ENCODE measurements at places on chromosomes 6 and 20.

DNA sequence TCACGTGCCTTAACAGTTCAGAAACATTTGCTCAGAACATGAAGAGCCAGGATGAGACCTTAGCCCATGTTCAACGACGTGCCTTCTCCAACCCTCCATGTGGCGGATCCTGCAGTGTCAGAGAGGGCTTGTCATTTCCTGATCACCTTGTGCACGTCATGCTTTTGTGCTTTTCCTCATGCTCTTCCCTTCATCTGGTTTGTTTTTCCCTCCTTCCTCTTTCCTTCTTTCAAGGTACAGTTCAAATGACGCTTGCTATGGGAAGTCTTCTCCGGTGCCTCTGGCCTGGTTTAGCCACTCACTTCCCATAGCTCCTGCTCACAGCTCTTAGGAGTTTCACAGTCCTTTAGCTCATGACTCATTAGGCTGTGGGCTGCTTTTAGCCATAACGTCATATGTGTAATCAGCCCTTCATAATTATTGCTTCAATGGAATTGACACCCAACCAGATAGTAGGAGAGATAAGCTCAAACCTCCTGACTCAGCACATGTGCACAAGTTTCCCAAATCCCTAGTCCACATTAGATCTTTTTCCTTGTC lies 102.7 kb upstream of the CNKSR3 start:
- DNase-seq, result peak; percentile 88

GRCh38 chr6:145865175-145865574 lies 50.6 kb upstream of the FBXO30 start:
- no peak for DNase-seq

- no peak for DNase-seq
Measured at GRCh38 chr6:152750694-152751093, at the start of gene VIP. Gene VIP (plus strand): TSS chr6:152750797. CDS start chr6:152752178, 1,381 bp downstream.

GRCh38 chr6:13072686-13073347 lies 255.5 kb downstream of the TBC1D7 start:
- DNase-seq, result no peak

DNA sequence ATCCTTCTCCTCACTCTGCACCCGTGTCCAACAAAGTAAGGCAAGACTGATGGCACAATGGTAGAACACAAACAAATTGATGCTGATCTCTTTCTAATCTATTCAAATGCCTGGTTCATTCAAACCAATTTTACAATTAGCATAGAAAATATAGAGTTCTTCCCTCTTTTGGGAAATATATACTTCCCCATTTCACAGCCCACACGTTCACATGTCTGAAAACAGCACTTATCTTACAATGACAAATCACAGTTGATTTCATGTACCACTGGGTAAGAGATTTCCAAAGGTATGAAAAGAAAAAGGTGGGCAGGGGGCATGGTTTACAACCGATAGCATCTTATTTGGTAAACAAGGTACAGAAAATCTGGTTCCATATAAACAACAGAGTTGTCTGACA lies 137.6 kb downstream of the RNGTT start:
- no peak for DNase-seq

DNA sequence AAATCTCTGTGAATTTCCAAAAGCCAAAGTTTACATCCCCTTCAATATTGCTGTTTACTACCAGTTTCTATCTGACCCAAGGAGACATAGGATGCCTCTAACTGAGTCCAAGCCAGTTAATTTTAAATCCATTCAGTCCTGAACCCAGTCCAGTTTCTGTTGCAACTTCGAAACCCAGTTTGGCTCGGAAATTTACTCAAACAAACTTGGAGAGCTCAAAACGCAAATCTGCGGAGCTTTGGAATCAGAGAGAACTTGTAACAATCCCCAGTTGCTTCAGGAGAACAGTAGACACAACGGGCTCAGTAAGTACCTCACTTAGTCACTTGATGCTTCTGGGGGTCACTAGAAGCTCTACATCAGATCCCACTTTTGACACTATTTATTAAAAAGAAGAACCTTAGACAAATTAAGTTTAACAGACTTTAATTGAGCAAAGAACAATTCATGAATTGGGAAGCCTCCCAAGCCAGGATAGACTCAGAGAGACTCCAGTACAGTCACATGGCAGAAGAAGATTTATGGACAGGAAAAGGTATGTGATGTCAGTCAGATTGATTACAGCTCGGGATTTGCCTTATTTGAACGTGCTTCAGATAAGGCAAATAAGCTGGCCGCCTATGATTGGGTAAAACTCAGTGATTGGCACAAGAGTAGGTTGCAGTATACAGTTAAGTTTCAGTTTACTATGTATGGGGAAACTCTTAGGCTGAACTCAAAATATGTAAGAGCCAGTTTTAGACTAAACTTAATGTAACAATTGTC lies 118.0 kb downstream of the RFPL4B start:
- no peak for DNase-seq

- DNase-seq, result no peak
Measured at GRCh38 chr6:163986313-163986712, 571.8 kb downstream of the QKI start.

DNA sequence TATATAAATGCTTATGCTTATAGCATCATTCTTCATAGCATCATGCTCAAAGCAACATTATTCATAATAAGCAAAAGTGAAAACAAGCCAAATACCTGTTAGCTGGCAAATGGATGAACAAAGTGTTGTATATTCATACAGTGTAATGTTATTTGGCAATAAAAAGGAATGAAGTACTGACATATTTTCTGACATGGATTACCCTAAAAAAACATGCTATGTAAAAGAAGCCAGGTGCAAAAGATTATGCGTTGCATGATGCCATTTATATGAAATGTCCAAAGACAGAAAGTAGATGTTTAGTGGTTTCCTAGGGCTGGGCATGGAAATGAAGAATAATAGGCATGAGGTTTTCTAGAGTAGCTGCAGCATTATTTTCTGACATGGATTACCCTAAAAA lies 77.1 kb downstream of the GFRA4 start:
- DNase-seq, result no peak

- DNase-seq, result no peak
Measured at GRCh38 chr6:11016452-11016851, 27.7 kb downstream of the ELOVL2 start.

- DNase-seq, result no peak
Measured at GRCh38 chr6:162625846-162626540, 101.6 kb downstream of the PRKN start.

- DNase-seq, result no peak
Measured at GRCh38 chr20:57038608-57039440, 227.6 kb downstream of the BMP7 start.

DNA sequence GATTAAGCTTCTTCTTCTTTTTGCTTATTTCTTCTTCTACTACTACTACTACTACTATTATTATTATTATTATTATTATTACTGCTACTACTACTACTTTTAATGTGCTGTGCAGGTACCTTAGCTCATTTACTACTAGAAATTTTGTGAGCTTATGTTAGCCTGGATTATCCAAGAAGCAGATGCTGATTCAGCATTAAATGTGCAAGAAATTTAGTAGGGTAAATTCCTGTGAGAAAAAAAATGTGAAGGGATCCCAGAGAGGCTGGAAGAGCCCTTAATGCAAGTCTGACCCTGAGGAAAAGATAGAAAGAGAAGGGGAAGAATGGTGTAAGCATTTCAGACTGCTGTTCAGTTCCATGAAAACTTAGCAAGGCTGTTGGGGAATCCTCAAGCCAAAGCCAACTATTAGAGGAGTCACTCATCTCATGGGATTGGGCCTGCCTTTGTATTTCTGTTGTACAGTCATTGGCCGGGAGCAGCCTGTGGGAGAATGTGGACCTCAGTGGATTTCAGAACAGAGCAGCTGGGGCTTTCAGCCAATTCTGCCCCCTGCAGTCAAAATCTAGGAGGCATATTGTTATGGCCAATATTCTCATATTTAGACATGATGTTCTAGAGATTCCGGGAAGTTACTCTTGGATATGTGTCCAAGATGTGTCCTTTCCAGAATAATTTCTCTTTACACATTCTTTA lies 37.2 kb upstream of the TSPYL1 start:
- DNase-seq, result no peak

- no peak for DNase-seq
Measured at GRCh38 chr20:10550204-10551118, 115.4 kb downstream of the SLX4IP start.

GRCh38 chr20:42886801-42887200 lies 302.9 kb downstream of the PTPRT start:
- no peak for DNase-seq

- DNase-seq, result peak; percentile 78
Measured at GRCh38 chr6:169073311-169073710, 180.3 kb downstream of the THBS2 start.

DNA sequence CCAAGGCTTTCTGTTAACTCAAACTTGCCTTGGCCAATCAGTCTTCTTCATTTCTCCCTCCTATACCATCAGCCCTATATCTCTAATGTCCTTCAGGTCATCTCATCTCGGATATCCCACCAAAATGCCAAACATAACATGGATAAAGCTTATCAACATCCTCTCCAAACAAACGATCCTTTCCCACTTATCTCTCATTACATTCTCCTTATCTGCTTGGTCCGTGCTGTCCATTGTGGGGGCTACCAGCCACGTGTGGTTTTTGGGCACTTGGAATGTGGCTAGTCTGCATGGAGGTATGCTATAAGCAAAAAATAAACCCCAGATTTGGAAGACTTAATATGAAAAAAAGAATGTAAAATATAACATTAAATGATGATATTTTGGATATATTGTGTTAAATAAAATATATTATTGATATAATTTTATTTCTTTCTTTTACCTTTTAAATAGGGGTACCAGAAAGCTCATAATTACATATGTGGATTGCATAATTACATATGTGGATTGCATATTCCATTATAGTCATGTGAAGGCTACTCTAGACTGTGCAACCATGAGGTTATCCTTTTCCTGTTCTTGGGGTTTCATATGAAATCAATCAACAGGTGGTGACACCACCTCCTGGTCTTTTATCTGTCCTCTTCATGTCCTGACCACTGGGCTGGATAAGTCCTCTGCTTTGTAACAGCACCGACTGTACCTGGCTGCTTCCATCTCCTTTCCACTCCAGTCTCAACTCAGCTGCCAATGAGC lies 123.0 kb downstream of the CD83 start:
- DNase-seq, result no peak

DNA sequence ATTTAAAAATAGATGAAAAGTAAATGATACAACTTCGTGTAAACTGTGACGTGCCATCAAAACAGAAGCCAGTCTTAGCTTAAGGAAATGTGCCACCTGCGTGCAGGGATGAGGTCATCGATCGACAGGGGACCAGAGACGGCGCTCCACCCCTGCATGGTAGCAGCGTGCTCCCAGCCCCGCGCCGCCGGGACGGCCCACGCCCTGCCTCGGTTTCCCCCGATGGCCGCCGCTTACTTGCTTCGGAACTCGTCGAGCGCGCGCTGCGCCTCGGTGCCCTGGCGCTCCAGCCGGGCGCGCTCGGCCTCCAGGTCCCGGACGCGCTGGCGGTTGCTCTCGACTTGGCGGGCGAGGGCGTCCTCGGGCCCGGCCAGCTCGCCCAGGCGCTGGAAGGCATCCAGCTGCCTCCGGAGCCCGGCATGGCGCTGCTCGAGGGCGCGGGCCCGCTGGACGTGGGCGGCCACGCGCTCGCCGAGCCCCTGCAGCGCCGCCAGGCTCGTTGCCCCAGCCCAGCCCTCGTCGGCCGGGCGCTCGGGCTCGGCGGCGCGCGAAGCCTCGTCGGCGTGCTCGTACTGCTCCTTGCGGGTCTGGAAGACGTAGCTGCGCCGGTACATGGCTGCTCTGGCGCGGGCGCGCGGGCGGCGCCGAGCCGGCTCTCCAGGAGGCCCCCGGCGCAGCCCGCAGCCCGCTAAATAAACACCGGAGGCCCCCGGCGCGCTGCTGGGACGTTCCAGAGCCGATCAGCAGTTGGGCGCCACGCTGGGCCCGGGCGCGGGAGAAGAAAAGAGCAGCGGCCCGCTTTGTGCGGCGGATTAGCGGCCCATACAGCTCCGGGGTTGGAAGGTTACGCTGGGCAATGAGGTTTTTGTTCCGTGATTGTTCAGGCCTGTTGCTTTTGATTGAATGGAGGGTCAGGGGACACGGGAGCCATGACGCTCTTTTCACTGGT lies at the start of gene BFSP1:
TSS of gene BFSP1 (minus strand) at position 664 of the 949 bp plus-strand sequence. CDS start at position 614, 50 bp downstream.
- no peak for DNase-seq

GRCh38 chr6:84035484-84035883 lies 1.9 kb downstream of the MRAP2 start:
- no peak for DNase-seq

GRCh38 chr6:25889877-25890853 lies 16.1 kb upstream of the SLC17A3 start:
- DNase-seq, result no peak

- no peak for DNase-seq
Measured at GRCh38 chr6:25388776-25389175, 109.6 kb downstream of the CARMIL1 start.

GRCh38 chr6:118297821-118298220 lies 250.3 kb upstream of the PLN start:
- DNase-seq, result no peak

DNA sequence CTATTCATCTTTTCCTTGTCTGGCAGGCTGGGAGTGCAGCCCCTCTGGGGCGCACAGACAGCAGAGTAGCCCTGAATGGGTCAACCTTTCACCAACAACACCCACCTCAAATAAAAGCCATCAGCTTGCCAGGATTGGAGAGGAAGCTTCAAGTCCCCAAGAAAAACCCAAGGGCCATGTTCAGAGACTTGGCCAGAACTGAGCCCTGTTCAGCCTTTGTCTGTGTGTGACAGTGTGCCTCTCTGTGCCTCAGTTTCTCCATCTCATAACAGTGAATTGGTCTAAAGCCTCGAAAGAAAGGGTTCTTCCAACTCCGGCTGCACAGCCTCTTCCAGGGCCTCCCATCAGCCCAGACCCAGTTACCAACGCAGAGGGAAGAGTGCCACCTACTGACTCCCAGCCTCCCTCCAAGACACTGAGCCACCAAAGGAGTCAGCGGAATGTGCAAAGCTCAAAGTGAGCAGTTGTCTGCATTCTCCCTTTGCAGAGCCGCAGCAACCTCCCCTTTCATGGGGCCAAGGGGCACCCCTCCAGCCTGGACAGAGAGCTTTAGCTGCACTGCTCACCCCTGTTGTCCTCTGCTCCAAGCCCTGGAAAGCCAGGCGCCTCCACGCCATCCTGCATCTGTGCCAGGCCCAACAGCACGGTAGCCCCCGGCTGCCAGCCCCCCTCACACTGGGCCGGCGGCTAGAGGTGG lies 82.7 kb upstream of the TOP1 start:
- DNase-seq, result no peak

DNA sequence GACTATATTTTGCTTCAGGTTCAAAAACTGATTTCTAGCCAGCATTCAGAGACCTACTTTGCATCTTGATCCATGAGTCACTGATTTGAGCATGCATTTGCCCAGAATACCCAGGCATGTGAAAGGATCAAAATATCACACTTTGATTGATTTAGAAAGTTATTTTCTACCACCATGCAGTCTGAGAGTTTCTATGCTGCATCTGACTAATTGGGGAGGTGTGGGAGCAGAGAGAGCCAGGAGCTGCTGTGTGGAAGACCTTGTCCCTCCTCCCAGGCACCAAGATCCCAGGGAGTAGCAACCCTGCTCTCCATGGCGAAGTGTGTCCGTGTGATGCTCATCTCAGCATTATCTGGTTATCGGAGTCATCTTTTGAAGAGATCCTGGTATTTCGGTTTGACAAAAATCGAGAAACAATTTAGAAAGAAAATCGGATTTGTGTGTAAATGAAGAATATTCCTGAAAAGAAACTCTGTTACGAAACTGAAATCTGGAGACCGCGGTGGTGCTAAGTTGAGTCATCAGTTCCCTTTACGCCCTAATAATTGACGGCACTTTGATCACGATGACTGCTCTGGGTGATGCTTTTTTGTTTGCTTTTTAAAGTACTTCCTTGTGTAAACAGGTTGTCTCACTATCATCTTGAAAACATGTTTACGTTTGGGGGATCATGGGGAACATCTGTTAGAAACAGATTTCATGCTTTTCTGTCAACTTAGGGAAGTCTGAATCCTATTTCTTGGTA lies 193.4 kb downstream of the BACH2 start:
- no peak for DNase-seq
